ENCODE measurements at places on chromosomes 13 and 19.

GRCh38 chr19:37997911-37998344 lies 90.9 kb downstream of the SIPA1L3 start:
- DNase-seq, result no peak

DNA sequence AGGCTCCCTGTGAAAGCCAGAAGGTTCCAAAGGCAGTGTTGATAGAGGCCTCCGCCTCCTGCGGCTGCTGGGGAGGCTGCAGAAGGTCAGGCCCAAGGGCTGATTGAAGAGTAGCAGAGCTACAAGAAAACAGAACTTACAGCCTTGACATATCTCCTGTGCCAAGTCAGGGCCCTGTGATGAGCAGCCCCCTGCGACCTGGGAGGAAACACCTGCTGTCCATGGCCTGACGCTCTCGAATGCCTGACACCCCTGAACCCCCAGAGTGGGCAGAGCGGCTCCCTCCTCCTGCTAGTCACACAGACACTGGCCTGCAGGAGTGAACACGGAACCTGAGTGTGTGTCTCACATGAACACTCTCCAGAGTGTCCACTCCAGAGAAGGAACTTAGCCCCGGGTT lies 38.2 kb upstream of the TUBGCP3 start:
- peak; percentile 59 for DNase-seq

GRCh38 chr13:92661406-92661805 lies 565.2 kb upstream of the GPC6 start:
- DNase-seq, result no peak

DNA sequence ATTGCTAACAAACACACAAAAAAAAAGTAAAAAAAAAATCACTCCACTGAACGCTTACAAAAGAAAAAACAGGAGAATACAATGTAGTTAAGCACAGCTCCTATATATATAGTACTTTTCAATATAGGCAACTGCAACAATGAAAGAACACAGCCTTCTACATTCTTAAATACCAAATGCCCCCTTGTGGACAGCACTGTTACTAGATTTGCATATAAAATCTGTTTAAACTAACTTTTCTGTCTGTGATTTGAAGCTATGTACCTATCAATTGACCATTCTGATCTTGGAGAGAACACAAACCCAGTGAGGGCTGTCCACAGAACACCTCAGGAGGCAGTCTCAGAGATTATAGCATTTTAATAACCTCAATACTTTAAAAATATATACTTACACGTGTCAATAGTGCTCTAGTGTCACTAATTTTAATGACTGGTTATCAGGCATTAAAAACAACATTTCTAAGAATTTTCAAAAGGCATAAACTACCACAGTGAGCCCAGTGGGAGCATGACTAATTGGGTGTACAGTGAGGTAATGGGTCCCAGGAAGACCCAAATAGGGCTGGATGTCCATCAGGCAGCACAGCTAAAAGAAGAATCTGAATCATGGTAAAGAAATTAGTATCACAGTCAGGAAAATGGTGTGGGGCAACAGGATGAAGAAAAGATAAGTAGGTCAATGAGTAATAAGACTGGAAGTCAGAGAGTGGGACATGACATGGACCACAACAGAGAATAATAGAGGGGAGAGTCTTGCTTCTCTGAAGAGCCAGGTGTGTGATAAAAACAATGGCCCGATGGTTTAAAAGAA lies 22.2 kb downstream of the CCDC169 start:
- DNase-seq, result no peak

DNA sequence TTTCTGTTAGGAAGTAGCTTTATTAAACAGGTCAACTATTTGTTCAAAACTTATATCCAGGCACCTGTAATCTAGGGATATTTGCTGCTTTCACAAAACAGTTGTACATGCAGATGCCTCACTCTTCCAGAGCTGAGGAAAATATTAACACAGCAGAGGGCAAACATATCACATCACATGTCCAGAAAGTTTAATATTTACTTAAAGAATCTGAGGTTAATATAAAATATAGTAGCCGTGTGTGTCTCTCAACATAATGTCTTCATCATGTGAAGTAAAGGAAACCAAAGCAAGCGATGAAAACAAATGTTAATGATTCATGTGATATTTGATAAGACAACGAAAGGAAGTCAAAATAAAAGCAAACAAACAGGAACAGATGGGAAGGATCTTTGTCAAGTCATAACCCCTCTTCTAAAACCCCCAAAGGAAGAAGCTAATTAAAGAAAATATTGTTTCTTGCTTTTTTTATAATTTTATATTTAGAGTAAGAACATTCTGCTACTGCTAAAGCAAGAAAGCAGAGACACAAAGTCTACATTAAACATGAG lies 418.8 kb downstream of the DACH1 start:
- no peak for DNase-seq

DNA sequence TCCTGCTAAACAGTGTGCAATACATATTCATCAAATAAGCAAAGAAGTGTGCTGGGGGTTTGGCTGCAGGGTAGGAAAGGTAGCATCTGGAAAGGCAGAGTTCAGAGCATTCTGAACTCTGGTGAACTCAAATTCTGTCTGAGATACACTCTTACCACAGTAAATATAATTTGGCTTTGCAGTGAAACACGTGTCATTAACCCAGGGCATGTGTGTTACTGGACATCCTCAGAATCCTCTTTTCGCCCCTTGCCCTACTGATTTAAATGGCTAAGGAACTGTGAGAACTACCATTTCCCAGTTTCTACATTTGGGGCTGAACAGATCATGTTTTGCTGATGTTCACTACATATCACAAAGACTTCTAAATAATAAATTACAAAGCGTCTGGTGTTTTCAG lies 562.8 kb upstream of the SGCG start:
- no peak for DNase-seq

DNA sequence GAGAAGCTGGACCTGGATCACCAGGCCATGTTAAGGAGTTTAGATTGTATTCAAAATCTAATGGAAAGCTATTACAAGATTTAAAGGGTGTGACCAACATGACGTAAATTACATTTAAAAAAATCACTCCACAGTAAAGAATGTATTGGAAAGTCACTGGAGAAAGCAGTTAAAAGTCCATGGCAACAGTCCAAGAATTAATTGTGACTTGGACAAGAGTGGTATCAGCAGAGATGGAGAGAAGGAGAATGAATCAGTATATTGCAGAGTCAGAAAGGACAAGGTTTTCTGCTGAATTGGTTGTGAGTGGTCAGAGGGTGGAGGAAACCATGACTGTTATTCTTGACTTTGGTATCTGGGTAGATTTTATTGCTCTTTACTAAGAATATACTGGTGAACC lies 535.1 kb upstream of the SLITRK1 start:
- no peak for DNase-seq

- DNase-seq, result no peak
Observed at GRCh38 chr13:111165241-111166010, 50.3 kb downstream of the ARHGEF7 start.

DNA sequence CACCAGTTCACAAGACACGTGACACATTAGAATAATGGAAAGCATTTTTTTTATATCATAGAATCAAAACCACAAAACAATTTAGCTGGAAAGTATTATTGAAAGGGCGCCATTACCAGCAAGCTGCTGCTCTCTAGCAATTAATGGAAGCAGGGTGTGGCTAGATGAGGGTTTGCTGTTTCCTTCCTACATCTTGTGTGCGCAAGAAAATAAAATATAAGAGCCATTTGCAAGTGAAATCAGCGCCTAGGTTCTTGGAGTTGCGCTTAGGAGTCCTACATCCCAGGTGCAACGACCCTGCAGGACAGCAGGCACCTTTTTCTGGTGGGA lies 140.9 kb downstream of the ZNF536 start:
- no peak for DNase-seq

GRCh38 chr13:24161010-24161775 lies 673 bp downstream of the SPATA13 start:
- no peak for DNase-seq

GRCh38 chr13:75826391-75826790 lies 190.3 kb downstream of the LMO7 start:
- no peak for DNase-seq

GRCh38 chr19:41917676-41918075 lies 10.6 kb downstream of the ERFL start:
- DNase-seq, result no peak

DNA sequence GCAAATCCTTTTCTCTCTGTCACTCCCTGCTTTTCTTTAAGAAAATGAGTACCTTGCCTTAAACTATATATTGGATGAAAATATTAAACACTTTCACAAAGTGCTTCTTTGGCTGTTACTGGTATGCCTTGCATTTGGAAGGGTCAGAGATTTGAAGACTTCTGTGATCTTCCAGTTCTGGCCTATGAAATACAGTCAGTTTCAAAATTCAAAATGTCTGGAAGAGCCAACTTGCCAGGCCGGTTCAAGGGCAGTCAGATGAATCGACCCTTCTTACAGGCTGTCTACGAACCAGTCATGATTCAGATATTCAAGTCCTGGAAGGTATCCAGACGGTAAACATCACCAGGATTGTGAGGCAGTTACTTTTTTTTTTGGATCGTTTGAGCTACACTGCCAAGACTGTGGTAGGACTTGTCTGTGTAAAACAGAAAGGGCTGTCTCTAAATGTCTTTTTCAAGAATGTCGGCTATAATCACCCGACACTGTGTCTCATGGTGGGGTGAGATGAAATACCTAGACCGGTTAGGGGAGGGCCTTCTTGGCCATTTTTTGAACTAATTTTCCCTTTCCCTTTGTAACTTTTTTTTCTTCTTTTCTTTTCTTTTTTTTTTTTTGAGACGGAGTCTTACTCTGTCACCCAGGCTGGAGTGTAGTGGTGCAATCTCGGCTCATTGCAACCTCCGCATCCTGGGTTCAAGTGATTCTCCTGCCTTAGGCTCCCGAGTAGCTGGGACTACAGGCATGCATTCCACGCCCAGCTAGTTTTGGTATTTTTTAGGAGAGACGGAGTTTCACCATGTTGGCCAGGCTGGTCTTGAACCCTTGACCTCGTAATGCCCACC lies 11.2 kb downstream of the ACTN4 start:
- DNase-seq, result no peak

- no peak for DNase-seq
Observed at GRCh38 chr13:32790731-32791130, 204.5 kb downstream of the PDS5B start.

- no peak for DNase-seq
Observed at GRCh38 chr13:30159446-30159839, 147.9 kb downstream of the KATNAL1 start.

- DNase-seq, result no peak
Observed at GRCh38 chr13:63448692-63449091, 2033.0 kb upstream of the PCDH20 start.

GRCh38 chr13:68813180-68813796 lies 1294.3 kb upstream of the ATXN8OS start:
- no peak for DNase-seq

GRCh38 chr13:93522501-93522900 lies 295.9 kb downstream of the GPC6 start:
- DNase-seq, result no peak

DNA sequence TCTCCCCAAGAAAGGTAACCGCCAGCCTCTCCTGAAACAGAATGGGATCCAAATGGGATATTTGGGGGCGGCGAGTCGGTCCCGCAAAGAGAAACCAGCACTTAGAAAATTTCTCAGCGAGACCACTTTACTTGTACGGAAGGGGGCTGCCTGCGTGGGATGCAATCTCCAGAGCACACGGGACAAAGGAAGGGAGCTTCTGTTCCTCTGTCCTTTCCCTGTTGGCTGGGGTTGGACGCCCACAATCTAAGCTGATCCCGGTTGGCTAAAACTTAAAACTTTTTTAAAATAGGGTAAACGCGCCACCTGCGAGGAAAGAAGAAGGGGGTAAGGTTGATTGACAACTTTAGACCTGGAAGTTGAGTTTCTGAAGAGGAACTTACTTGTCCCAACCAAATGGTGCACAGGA lies 826 bp upstream of the BSG start:
- DNase-seq, result no peak

DNA sequence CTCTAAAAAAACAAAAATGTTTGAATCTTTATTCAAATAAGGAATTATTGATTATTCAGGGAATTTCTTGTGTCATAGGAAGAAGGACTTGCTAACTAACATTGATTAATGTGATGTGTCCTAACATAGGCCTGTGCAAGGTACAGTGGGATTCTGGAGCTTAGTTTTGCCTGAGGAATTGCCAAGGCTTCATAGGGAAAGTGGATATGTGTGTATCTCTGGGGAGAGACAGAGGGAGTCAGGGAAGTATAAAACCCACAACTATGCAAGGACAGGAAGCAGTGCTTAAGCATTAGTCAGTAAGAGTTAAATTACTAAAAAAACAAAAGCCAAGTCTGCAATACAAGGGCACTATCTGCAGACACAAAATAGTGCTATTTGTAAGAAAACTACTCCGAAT lies 59.6 kb downstream of the WDFY2 start:
- no peak for DNase-seq

DNA sequence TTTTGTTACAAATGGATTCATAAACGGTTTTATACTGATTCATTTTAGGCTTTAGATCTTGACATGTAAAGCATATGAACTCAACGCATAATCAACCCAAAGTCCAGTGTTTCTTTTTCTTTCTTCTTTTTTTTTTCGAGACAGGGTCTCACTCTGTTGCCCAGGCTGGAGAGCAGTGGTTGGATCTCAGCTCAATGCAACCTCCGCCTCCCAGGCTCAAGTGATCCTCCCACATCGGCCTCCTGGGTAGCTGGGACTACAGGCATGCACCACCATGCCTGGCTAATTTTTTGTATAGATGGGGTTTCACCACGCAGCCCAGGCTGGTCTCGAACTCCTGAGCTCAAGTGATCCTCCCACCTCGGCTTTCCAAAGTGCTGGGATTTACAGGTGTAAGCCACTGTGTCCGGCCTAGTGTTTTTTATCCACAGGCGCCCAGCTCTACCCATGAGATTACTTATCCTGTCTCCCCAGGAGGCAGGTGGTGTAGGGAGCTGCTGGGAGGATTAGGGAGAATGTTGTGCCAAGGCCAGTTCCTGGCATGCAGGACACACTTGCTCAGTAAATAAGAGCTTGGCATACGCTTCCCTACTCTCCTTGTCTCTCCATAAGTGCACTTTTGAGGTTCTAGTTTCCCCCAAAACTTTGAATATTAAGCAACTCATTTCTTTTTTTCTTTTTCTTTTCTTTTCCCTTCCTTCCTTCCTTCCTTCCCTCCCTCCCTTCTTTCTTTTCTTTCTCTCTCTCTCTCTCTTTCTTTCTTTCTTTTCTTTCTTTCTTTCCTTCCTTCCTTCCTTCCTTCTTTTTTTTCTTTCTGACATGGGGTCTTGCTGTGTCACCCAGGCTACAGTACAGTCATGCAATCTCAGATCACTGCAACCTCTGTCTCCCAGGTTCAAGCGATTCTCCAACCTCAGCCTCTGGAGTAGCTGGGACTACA lies 4.8 kb upstream of the CEBPA start:
- peak; percentile 35 for DNase-seq

DNA sequence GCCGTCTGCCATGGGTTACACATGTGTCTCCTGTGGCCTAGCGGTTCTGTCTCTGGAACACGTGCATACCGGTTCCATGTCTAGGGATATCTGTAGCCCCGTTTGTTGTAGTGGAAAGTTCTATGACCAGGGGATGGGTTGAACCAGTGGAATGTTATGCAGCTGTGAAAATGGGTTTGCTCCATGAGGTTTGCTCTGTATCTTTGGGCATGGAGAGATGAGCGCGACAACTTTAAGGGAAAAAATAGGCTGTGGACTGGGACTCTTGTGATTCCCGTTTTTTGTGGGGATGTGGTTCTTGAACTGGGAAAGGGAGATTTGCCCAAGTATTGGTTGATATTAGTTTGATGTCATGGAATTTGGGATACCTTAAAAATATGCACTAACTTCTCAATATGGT lies 120.4 kb downstream of the KDM4B start:
- no peak for DNase-seq

GRCh38 chr13:29801737-29802305 lies 48.6 kb downstream of the UBL3 start:
- no peak for DNase-seq

All from mesenteric fat pad (tissue), 1 donor.